ENCODE measurements at places on chromosomes 4 and X.

- DNase-seq = no peak
These were observed 174.8 kb downstream of the HHIP start for GRCh38 chr4:144820728-144821085.

DNA sequence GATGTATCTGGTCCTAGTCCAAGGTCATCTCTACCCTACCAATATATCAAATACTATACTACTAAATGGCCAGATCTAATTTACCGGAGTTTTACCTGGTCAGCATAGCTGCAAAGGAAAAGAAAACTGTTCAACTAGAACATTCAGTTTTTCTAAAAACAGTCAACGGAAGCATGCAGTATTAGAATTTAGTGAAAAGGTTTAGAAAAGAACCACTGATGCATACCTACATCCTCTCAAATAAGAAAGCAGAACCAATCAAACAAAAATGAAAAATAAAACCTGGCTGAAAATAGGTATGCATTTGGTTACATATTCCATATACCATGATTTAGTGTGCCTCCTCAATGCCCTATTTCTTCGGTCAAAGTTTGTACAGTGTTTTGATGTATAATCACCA is 140.0 kb downstream of the CHM start:
- no peak for DNase-seq

- no peak for DNase-seq
These were observed 9.1 kb upstream of the RNF212 start for GRCh38 chr4:1122505-1122904.

DNA sequence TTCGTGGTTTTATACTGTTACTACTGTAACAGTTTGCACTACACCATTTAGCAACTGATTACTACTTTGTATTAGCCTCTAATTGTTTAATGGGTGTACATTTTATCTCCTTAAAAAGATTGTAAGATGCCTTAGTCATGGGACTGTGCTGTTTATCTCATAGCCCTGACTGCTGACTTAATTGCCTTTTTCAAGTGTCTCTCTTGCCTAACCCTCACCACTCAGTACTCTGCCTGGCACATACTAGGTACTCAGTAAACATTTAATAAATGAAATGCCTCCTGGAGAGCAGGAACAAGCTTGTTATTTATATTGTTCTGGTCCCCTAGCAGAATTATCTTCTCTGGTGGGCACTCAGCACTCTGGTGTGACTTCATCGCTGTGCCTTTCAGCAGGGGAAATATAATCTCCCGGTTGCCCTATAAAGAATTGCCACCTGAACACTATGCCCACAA is 1.7 kb upstream of the STIM2 start:
- no peak for DNase-seq

- no peak for DNase-seq
These were observed 80.6 kb downstream of the VCX2 start for GRCh38 chrX:8090482-8090881.

DNA sequence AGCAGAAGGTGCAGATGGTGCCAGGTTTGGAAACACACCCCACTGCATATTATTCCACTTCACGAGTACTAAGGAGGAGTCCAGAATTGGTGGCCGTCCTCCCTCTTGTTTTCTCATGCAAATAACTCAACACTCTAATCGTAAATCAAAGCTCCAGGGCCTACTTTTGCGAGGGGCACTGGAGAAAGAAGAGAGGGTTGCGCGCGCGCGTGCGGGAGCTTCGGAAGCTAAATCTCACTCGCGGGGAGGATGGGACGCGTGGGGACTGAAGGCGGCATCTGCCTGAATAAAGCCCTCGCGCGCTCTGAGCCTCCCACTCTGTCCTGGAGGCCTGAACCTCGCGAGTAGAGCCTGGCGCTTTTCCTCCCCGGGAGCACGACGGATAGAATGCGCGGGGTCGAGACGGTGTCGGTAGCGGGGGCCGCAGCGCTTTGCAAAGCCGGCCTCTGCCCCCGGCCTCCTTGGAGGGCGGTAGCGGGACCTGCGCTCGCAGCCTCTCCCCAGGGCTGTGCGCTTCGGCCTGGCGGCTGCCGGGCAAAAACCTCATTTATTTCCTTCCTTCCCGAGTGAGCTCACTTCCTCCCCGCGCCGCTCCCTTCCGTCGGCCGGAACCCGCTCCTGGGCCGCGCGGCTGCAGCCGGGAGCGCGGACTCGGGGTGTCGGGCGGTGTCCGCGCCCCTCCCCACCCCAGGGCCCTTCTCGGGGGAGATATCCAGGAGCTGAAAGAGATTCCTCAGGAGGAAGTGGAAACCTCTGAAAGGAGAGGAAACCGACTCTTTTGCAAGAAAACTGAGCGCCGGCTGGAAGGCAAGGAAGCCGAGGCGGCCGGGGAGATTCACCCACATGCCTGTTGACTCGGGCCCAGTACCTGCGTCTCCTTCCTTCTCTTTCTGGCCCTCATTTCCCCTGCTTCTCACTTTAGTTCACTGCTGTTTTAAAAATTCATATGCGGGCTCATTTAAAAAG is 20.7 kb downstream of the HAND2 start:
- DNase-seq = no peak

Data from CD4-positive, alpha-beta T cell treated with Interleukin-21 for 1 hour (primary cell).